CD4-positive, alpha-beta T cell treated with Interleukin-12 subunit alpha and Interleukin-12 subunit beta, for 1 hour (primary cell): ENCODE measurements at places on chromosomes 7 and 10.
A peak's percentile ranks its signal among the peaks of the same experiment; 100 is the strongest.

GRCh38 chr10:96044736-96045135, 1.4 kb downstream of the CCNJ start:
- no peak for DNase-seq

DNA sequence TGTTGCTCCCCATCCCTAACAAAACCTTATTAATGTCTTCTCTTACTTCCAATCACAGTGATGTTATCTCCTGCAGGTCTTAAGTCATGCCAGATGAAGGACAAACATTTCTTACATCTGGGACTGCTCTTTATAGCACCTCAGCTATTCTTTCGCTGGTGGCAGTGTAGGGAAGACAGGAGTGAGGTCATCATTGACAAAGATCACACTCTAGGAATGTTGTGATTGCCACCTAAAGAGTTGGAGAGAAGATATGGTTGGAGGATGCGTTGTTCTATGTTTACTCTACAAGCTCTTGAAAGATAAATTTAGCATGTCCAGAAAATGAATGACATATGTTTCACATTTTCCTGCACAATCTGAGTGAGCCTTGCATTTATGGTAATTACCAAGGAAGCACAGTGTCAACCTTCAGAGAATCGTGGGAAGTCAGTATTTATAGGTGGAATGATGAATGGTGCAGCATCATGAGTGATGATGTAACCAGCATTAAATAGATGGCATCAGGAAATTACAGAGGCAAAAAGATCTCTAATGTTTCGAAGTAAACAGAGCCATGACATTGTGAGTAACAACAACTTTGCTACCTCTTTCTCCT, 188.1 kb upstream of the STEAP1 start:
- no peak for DNase-seq

DNA sequence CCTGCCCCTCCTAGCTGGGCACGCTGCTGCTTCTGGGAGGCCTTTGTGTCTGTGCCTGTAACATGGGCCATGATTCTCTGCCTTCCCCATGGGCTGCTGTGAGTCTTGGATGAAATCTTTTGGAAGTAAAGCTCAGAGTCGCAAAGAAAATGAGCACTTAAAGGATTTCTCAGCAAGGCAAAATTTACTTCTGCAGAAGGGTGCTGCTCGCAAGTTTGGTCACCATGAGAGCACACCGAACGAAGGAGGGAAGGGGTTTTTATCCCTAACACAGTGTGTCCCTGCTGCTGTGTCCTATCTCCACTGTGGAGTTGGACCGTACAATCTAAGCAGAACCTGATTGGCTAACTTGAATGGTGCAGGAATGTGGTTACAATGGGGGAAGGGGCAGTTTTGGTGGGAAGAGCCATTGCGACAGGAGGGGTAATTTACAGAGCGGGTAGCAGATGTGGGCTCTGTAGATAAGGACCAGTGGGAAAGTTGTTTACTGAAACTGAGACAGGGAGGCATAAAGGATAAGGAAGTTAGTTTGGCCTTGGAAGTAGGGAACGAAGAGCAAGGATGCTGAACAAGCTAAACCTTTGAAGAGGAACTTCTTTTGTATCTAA, 57.5 kb downstream of the FANK1 start:
- no peak for DNase-seq

GRCh38 chr7:154931906-154932305, 71.0 kb downstream of the PAXIP1 start:
- DNase-seq = no peak

DNA sequence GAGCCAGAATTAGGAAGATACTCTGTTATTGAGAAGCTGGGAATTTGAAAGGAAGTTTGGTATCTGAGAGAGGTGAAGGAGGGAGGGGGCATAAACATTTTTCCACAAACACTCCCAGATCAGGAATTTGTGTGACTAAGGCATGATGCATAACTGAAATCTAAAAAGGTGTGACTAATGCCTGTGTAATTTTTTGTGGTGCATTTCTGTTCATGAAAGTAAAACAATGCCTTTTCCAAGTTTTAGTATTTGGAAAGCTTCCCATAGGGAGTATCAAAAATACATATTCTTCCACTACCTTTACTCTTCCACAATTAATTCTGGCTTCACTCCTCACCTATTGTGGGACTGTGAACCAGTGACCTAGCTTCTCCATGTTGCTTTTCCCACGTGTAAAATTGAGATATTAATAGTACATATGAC, 56.4 kb upstream of the CAV2 start:
- DNase-seq = no peak

DNA sequence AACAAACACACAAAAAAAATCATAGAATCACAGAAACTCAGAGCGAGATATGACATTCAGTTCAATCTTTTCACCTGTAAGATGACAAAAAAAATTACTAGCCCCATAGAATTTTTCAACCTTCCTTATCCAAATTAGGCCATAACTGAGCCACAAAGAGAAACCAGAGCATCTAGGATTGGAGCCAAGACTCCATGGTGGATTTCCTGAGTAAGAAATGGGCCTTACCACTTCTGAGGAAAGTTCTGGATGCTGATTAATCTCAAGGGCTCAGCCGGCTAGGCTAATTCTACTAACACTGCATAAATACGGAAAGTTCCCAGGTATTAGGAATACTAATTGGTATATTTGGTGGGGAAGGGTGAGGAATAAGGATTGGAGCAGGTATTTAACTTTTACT, 16.8 kb downstream of the LIPM start:
- DNase-seq = no peak

DNA sequence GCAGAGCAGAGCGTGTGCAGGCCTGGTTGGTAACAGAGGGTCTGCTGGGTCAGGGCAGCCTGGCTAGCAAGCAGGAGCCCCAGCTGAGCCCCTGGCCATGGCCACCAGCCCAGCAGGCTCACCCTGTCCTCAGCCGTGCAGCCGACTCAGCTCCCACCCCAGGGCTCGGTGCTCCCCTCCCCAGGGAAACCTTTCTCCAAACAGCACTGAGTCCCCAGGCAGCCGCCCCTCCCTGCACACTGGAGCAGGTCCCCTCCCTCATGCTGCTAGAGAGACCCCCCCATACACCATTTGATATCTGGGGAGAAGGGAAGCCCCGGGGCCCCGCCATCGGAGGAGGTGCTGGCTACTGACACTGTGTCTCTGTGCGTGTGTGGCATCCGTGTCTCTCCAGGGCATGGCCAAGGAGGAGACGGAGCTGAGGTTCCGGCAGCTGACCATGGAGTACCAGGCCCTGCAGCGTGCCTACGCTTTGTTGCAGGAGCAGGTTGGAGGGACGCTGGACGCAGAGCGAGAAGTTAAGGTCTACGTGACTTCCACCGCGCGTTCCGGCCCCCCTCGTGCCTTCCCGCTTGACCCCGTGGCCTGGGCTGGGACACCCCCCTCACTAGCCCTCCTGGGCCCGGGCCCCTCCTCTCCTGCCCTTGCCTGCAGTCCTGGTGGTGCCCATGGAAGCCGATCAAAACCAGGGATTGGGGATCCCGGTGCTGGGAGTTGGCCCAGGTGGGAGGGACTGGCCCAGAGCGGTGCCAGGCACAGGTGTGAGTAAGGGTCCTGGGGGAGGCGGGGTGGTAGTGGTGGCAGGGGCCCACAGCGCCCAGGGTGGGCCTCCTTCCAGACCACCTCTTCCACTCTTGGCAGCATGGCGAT, 45.0 kb upstream of the DPYSL4 start:
- no peak for DNase-seq

DNA sequence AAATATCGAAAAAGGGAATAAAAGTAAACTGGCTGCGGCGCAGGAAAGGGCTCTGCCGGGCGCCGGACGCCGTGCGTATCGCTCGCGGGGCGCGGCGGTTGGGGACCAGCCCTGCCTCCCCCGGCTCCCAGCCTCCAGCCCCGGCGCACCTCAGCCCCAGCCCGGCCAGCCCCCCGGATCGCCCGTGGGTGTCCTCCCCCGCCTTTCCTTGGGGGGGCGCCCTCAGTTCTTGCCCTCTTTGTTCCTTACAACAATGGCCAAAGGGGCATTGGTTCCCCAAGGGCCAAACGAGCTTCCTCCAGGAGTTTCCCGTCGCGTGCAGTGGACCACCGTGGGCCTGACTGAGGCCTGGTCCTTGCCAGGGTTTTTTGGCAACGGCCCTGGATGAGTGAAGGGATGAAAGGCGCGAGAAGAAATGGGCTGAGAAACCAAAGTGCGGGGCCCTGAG, 1.2 kb downstream of the MACROH2A2 start:
- no peak for DNase-seq

DNA sequence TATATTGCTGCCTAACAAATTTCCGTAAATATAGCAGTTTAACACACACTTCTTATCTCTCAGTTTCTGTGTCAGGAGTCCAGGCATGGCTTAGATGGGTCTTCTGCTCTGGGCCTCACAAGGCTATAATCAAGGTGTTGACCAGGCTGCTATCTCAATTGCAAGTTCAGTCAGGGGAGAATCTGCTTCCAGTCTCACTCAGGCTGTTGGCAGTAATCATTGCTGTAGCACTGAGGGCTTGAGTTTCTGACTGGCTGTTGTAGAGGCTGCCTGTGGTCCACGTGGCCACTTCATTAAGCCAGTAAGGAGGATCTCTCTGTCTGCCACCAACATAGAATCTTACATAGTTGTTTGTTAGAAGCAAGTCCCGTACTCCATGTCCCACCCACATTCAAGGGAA, 138.4 kb downstream of the ST7 start:
- no peak for DNase-seq

DNA sequence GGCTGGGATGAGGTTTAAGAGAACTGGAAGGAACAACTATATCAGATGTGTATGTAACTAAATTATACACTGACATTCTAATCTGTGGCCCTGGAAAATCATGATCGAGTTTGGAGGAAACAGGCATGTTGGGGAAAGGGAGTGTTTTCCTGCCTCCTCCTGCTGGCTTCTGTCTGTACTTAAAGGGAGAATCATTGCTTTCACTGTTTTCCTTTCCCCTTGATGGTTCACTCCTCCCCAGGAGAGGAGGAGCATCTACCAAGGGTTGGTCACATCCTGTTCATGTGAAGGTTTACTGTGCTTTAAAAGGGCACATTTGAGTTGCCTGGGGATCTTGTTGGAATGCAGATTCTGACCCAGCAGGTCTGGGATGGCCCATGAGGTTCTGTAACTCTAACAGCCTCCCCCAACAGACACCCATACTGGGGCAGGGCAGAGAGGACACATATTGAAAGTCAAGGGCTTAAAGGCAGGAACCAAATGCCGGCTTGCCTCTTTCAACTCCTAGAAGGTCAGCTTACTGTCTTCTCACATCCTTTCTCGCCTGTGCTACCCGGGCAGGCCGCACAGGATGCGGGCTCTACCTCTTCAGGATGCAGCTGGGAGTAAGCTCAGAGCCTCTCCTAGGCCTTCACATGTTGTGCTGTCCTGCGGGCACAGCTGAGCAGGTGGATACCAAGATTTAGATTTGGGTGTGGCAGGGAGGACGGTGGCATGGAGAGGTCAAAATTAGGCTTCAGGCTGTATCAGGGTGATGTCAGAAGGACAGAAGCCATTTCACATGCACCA, 694.8 kb downstream of the KCNMA1 start:
- no peak for DNase-seq

DNA sequence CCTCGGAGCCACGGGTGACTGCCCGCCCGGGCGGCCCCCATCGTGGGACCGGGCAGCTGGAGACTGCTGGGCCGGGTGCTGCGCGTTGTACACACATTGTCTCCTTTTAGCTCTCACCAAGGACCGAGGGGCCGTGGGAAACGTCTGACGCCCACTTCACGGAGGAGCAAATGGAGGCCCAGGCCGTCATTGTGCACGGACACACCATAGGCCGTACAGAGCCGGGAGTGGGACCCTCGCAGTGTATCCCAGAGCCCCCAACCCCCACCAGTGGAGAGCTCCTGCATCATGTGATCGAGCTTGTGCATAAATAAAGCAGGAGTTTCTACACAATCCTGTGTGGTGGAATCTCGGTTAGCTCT, 722 bp downstream of the DENND10 start:
- DNase-seq = no peak

GRCh38 chr10:90888387-90888786, 16.6 kb downstream of the RPP30 start:
- no peak for DNase-seq

DNA sequence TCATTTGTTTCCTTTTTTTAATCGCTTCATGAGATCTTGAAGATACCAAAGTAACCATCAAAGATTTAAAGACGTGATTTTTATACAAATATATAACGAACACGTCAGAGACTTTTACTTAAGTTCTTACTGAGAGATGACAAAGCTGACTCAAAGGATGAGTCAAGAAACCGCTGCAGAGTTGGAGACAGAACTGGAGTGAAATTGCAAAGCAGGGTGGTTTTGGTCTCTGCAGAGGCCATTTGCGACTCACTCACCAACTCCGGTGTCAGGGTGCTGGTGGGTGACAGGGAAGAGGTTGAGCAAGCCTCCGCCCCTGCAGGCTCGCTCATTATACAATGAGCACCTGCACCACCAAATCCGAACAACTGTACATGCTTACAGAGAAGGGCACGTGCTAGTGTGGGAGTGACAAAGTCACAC, 75.2 kb downstream of the DNAJB6 start:
- DNase-seq = peak; percentile 35

GRCh38 chr7:77409005-77409738, 7.0 kb downstream of the GSAP start:
- DNase-seq = no peak

DNA sequence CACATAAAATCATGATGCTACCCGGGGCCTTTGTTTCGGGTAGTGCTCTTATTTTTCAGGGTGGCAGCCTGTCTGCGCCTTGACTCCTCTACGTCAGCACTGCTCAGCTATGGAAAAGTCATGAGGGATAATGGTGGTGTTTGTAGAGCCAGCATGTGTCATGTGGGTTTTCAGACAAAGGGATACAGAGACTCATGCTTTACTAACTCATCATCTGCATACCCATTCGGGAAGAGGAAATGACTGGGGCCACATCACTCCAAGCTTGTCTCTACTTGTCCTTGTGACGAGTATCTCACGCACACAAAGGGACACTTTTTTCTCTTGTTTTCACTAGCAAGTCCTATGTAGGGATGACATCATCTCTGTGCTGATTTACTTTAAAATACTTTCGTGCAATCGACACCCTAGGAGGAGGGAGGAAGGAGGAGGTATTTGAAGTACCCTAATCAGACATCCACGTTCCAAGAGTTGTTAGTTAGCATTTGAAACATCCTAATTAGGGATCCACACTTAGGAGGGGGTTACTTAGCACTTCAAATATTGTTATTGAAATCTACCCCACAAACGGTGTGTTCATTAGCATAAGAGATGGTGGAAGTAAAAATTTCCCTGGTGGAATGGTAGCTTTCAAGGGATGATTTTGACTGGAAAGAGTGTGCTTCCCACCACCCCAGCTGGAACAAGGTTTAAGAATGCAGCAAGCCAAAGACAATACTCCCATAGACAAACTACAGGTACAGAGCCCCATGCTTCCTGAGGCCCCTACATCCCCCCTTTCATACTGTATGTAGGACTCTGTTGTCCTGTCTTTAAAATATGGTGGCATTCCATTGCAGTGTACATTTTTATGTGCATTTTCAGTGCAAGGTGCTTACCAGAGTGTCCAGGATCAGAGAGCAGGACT, 52.0 kb downstream of the THNSL1 start:
- no peak for DNase-seq
